ENCODE measurements at places on chromosomes 7 and 10.

DNA sequence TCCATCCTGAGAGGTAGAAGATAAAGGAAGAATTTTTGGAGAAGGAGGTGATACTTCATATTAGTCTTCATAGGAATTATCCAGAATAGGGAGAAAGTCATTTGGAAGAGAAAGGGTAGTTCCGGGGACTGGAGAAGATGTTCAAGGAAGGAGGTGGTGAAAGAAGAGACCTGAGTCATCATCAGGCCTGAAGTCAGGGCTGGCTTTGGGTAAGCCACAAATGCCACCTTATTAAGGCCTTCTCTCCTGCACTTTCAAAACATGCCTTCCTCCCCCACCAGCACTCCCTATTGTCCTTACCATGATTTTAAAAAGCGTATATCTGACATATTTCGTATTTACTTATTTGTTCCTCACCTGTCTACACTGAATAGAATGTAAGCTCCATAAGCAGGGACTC lies 112.2 kb upstream of the LRGUK start:
- DNase-seq = no peak

DNA sequence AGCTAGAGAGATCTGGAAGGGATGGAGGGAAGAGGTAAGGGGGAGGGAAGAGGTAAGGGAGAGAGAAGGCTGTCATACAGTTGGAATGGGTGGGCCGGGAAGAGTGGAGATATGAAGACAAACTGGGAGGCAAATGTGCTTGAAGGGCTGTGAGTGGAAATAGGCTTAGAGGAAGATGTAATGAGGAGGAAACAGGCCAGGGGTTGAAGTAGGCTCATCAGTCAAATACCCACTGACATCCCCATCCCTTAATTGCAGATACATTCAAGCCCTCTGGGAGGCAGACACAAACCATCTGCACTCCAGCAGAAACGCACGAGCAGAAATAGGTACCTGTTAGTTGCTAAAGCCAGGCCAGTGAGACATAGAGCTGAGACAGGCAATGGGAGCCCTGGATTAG lies 2.1 kb downstream of the SYNPO2L start:
- peak; percentile 67 for DNase-seq

GRCh38 chr10:132911786-132912097 lies 30.6 kb downstream of the CFAP46 start:
- DNase-seq = no peak

DNA sequence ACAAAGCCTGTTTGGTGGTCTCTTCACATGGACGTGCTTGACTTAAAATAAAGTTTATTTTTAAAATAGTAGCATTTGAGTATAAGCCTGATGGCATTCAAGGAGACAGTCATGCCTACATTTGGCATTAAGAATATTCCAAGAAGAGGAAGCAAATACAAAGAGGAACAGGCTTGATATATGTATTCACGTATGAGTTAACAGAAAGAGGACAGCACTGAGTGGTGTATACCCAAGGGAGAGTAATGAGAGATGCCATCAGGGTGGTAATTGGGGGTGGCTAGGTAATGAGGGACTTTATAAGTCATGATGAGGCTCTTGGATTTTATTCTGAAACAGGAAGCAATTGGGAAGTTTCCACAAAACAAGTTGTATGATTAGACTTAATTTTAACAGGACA lies 363.3 kb downstream of the SEMA3D start:
- DNase-seq = no peak

- DNase-seq = no peak
These were observed 207.8 kb upstream of the FAM3C start for GRCh38 chr7:121603886-121604285.

DNA sequence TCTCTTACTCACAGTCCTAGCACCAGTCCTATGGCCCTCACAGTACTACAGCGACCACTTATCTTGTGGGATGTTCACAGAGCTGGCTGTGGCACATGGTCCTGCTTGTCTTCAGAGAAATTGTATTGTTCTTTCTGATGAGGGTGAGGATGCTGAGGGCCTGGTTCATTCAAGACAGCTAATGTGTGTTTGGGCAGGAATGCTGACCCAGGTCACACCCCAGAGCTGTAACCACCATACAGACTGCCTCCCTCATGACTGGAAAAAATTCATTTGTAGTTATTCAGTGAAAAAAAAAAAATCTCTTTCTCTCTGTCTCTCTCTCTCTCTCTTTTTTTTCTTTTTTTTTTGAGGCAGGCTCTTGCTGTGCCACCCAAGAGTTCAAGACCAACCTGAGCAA lies 83.5 kb downstream of the KLF6 start:
- DNase-seq = no peak

DNA sequence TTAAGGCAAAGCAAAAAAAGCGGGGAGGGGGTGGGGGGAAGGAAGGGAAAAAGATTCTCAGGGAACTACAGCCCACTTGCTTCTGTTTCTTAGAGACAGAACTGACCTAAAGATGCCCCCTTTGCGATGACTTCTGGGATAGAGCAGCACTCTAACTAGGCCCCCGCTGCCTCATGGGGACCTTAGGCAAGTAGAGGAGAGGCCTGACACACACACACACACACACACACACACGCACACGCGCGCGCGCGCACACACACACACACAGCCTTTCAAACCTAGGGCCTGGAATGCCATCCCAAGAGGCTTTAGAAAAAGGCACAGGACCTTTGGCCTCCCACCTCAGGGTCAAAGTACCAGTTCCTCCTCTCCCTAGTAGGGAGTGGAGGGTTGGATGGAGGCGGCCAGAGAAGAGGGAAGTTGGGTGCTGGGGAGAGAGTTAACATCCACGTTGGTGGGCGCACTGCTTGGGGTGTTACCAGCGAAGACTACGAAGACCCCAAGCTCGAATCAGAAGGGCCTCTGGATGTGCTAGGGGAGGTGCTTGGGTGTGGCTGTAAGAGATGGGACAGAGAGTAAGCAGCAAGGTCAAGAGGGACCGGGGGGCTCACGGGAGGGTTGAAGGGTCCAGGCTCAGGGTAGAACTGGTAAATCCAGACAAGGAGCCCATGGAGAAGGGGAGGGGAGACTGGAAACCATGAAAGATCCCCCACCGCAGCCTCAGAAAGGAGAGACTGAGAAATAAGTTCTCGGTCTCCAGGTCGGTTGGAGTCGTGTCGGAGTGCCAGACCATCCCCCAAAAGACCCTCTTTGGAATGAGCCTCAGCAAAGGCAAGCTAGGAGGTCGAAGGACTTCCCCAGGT lies 1.2 kb upstream of the COL1A2 start:
- DNase-seq = peak; percentile 10

DNA sequence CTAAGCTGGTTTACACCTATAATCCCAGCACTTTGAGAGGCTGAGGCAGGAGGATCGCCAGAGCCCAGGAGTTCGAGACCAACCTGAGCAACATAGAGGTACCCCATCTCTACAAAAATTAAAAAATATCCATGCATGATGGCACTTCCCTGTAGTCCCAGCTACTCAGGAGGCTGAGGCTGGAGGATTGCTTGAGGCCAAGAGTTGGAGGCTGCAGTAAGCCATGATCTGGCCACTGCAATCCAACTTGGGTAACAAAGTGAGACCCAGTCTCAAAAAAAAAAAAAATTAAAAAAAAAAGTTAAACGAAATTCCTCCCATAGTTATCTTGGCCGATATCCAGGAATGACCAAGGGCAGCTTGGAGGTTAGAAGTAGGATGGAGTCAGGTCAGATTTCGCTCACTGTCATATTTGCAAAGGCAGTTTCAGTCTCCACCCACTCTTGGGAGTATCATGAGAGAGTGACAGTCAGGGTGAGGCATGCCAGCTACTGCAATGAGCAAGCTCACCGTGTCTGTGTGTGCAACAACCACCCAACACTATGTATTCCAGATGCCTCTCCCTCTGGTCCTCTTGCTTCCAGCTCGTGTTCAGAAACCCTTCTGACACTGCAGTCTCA lies 6.0 kb upstream of the ZDHHC4 start:
- no peak for DNase-seq

DNA sequence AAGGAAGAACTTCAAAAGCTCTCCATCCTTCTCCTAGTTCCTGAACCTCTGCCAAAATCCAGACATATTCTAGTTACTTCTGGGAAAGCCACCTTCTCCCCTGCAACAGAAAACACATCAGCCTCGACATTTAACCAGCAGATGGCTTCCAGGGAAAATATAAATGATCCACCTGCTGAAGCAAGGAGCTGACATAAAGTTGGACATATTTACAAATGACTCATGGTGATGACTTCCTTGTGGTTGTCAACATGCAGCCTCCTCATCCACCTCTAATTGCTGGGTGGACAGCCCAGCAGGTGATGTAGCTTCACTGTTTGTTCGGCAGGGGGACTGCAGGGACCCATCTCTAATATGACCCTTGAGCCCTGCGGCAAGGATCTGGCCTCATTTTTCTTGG lies 266.0 kb downstream of the C7orf25 start:
- no peak for DNase-seq

- DNase-seq = no peak
These were observed 120.7 kb downstream of the COL28A1 start for GRCh38 chr7:7414791-7415603.

- DNase-seq = no peak
These were observed 536.6 kb downstream of the GALNT17 start for GRCh38 chr7:71668572-71668971.

DNA sequence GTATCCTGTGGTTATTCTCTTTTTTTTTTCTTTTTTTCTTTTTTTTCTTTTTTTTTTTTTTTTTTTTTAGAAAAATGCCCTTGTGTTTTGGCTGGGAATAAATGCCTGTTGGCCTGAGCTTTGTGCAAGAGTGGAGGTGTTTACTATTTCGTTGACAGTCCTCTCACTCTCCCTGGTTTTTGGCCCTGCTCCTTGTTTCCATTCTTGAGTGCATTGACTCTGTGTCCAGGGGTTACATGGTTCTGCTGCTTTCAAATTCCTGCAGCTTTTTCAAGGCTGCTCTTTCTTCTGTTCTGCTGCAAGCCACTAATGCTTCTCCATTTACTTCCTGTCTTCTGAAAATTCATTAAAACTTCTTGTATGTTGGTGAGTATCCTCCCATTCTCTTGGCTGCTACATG lies 59.7 kb upstream of the TBX20 start:
- no peak for DNase-seq

DNA sequence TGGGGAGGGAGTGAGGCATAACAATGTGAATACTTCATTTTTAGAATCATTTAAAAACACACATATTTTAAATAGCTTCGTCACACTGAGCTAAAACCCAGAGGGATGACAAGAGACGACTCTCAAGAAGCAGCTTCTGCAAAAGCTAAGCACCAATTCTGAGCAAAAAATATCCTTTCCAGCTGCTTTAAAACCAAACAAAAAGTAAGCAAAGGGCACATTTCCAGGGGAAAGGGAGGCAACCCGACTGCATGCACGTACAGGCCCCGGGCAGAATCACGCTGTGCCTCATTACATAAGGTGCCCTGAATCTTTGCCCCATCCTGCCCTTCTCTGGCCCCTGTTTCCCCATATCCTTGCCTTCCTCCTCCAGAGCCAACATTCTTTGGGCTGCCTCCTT lies 78.4 kb downstream of the DGKI start:
- DNase-seq = no peak

DNA sequence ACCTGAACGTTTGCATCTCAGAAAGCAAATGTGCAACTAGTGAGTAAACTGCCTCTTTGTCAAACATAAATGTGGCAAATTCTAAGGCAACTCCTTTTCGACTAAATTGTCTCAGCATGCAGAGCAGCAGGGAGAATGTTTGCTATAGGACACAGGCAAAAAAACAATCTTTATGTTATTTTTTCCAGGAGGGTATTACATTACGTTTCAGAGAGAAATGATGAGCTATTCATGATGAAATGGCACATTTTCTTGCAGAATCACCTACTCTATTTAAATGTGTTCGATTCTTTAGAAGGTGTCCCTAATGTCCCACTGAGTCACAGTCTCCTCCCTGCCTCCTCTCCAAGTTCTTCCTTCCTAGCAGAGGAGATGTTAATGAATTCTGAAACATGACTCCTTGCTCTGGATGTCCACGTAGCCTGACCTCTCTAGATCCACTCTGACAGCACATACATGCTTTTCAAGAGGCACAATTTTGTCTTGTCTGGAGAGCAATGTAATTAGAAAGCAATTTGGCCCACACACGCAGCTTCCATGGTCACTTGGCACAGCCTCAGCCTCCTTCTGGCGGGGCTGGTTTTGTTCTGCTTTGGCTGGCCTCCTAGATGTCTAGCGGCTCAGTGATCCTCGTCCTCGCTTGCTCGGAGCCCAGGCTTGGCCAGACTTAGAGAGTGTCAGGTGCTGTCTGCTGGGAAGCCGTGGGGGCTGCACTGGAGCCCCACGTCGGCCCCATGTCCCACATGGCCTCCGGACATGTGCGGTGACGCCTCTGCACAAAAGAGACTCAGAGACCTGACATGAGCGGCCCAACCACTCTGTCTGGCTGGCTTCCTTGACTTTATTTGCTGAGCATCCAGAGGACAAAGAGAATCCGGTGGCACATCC lies 125.7 kb upstream of the ZNF438 start:
- DNase-seq = no peak

DNA sequence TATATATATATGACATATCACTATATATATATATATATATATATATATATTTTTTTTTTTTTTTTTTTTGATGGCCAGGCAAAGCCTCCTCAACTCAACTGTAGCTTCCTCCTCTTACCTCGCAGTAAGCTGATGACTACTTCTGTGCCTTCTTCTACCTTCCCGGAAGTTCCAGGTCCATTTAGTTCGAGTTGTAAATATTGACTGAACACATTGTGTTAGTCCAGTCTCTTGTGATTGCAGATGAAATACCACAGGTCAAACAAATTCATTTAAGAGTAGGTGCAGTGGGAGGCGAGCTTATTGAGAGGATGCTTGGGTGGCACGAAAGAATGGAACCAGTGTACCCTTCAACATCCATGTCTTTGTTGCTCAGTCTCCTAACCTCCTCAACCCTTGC lies 144.6 kb downstream of the ST7 start:
- DNase-seq = no peak

DNA sequence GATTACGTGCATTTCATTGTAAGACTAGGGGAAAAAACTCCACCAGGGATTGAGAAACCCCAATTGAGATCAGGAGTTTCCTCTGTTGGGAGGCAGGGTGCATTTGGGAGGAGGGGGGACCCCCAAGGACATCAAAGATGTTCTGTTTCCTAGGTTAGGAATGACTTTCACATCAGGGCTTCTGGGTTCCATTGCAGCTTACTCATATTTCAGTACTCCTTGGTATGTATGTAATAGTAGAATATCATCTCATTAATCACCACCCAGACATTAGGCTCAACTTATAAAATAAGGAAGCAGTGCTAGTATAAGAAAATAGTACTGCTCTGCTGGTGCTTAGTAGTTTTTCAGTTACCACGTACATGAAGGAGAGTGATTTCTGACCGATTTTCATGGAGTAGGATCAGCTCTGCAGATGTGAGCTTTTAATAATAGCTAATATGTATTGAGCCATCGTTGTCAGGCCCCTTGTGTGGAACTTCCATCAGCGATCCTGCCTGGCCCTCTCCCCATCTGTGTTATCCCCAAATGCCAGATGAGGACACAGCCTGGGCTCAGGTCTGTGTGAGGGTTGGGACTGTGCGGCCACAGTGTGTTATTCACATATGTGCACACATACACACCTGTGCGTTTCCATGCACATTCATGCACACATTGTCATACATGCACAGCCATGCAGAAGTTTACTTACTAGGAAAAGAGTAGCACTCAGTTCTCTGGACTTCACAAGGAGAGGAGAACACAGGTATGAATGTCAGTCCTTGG lies 23.5 kb downstream of the UPP1 start:
- no peak for DNase-seq

GRCh38 chr7:17502213-17503060 lies 204.0 kb downstream of the AHR start:
- DNase-seq = no peak
